ENCODE measurements at places on chromosomes 2 and 18.

DNA sequence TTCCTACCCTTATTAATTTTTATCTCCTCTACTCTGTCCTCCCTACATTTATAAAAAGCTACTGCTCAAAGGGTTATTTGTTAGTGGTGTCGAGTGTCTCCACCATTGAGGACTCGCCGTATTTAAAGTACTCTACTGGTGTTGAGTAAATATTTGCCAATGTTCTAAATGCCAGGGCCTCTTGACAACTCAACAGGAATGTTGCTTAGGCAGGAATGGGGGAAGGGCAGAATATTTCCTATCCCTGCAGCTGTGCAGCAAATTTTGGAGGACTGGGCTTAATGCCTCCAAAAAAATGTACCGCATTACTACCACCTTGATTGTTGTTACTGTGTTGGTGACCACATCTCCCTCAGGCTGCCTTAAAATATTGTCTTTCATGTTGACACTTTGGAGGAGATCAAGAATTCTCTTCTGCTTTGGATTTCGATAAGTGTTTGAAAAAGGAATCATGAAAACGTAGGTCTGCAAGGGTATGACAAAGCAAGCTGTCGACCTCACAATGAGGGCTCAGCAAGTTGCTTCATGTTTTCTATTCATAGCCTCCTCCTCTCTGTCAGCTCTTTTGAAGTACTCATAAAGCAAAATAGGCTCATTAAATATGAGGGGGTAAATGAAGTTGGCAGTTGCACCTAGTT is 84.3 kb downstream of the EFEMP1 start:
- DNase-seq: peak; percentile 25

GRCh38 chr2:20925265-20925889 is 102.5 kb upstream of the LDAH start:
- DNase-seq: peak; percentile 34

GRCh38 chr2:13917958-13918357 is 714.6 kb upstream of the LRATD1 start:
- no peak for DNase-seq

DNA sequence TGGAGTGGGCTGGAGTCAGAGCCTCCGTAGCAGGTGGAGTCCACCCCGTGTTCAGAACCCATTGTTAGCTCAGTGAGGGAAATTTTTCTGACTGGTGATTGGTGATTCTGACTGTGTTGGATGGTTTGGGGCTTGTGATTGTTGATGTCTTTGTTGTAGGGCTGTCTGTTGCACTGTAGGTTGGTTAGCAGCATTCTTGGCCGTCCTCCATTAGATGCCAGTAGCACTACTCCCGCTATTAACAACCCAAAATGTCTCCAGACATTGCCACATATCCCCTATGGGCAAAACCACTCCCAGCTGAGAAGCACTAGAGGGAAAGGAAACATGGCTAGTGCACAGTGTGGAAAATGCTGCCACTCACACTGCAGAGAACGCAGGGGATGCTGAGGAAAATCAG is 51.7 kb downstream of the ARMC9 start:
- DNase-seq: no peak

- DNase-seq: no peak
Measured at GRCh38 chr18:10843565-10843964, 305.8 kb downstream of the PIEZO2 start.

DNA sequence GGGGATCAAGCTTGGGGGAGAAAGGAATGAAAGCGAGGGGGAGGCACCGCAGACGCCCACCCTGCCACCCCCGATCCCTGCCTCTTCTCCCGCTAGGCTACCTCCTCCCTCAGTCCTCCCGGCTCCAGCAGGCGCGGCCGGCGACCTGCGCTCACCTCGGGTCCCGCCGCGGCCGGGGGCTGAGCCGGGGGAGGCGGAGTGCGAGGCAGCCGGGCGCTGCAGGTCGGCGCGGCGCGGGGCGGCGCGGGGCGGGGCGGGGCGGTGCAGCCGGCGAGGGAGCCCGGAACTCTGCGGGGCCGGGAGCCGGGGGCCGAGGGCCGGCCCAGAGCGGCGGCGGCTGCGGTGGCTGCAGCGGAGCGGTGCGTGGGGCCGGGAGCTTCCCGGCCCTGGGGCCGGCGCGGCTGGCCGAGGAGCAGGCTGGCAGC is 477 bp downstream of the ACVR1 start:
- peak; percentile 46 for DNase-seq

- peak; percentile 60 for DNase-seq
Measured at GRCh38 chr2:15677141-15677843, 85.6 kb downstream of the DDX1 start.

GRCh38 chr18:49548229-49548636 is 13.6 kb upstream of the LIPG start:
- no peak for DNase-seq

- peak; percentile 77 for DNase-seq
Measured at GRCh38 chr2:126776692-126777619, 121.0 kb downstream of the GYPC start.

GRCh38 chr2:199743415-199744120 is 107.4 kb downstream of the FTCDNL1 start:
- no peak for DNase-seq

DNA sequence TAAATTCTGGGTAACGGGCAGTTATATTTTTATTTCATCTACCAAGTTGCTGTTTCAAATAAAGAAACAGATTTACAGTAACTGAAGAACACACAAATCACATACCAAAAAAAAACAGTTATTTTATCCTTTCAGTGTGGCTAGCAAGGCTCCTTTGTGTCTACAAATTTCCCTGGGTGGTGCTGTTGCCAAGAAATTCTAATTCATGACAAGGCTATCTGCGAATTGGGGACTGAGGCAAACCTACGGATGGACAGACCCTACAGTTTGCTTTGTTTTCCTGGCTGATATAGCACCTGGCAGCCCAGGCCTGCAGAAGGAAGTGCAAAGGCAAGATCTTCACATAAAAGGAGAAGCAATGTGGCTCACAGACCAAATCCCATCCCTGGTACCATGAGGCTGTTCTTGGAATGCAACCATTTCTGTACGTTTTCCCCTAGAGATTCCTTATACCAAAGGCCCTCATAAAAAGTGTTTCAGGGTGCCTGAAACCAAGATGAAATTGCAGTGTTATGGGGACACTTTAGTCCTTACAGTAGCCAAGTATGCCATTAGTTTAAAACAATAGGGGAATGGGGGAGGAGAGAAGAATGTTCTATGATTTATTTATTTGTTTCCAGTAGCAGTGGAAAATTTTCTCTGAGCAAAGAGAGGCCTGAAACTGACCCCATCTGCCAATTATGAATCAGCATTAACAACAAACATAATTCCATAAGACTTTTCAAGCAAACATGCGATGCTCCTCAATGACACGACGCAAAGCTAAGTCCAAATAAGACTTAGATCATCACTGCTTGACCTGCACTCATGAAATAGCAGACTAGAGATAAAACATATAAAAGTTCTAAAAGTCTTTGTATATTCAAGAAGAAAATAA is 4.3 kb downstream of the KLF7 start:
- DNase-seq: no peak

DNA sequence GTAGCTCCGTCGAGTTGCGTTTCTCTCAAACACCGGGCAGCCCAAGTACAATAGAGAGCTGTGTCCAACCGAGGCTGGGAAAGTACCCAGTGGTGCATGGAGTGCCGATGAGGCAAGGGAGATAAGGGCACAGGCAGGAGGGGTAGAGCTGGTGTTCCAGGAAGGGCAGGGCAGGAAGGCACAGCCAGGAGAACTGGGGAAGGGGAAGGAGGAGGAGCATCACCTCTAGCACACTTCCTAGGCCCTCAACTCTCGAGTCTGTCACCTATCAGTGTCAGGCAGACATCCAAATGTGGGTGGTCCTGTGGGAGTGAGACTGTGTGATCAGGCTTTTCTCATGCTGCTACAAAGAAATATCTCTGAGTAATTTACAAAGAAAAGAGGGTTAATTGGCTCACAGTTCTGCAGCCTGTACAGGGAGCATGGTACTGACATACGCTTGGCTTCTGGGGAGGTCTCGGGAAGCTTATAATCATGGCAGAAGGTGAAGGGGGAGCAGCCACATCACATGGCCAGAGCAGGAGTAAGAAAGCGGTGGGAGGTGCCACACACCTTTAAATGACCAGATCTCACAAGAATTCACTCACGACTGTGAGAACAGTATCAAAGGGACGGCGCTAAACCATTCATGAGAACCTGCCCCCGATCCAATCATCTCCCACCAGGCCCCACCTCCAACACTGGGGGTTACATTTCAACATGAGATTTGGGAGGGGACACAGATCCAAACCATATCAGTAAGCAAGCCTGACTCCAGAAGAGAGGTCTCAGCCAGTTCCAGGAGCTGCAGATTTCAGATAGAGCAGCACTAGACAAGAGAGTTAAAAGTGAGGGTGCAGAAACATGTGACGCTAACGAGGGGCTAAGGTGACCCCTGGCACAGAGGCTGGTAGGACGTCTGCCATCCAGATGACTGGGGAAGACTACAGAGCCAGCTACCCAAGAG is 75.7 kb downstream of the MBOAT2 start:
- no peak for DNase-seq

- no peak for DNase-seq
Measured at GRCh38 chr2:85926931-85927661, 38.3 kb upstream of the ST3GAL5 start.

DNA sequence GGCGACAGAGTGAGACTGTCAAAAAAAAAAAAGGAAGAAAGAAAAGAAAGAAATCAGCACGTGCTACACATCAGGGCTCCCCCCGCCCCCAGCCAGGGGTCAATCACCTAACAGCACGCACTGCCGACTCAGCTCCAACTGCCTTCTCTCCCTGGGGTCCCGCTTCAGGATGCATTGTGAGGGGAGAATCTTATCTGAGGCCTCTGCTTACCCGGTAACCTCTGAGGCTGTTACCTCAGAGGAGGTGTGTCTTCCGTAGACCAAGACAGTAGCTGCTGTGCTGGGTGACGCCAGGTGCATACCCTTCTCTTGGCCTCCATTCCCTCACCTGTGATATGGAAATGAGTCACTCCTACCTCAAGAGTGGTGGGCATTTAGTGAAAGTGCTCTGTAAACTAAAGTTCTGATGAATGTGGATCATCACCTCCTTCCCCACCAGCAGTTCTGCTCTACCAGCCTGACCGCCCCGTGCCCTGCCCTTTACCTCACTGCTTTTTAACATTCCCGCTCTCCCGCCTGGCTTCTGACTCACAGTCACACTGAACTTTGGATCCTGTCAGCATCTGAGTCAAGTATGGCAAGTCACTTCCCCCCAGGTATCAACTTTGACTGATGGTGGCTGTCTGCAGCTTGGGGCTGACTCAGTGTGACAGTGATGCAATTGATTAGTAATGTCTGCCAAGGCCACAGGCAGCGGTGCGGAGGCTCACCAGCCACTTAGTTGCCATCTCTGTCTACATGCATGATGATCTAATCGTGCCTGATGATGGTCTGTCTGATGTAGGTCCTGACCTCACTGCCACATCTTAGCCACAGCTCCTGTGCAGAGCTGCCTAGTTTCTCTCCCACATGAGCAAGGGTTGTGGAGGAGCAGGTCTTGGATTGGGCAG is 20.1 kb downstream of the ARID5A start:
- no peak for DNase-seq

GRCh38 chr2:39743269-39743776 is 35.7 kb downstream of the THUMPD2 start:
- DNase-seq: no peak

DNA sequence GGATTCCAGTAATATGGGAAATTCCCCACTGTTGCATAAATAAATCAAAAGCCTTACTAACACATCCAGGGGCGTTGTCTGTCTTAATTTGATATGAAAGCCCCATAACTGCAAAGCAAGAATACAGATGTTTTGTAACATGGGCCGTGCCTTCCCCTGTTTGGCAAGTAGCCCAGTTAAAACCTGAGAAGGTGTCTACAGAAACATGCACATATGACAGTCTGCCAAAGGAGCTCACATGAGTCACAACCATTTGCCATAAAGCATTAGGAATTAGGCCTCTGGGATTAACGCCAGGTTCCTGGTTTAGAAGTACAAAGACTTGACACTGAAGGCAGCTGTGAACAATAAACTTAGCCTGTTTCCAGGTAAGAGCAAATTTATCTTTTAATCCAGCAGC is 43.1 kb upstream of the LONRF2 start:
- no peak for DNase-seq

DNA sequence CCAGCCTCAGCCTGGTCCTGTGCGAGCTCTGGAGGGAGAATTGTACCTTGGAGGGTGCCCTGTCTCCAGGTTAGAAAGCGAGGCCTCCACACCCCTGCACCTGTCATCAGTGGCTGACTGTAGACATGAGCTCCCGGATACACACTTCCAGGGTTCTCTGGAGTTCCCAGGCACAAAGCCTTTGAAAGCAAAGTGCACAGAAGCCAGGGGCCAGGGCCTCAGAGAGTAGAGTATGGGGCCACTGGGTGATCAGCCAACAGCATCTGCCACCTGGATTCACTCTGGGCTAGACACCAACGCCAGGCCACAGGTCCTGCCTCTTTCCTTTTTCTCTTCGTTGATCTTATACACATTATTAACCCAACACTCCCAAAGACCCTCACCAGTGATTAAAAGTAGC is 239.4 kb upstream of the HDAC4 start:
- DNase-seq: no peak

DNA sequence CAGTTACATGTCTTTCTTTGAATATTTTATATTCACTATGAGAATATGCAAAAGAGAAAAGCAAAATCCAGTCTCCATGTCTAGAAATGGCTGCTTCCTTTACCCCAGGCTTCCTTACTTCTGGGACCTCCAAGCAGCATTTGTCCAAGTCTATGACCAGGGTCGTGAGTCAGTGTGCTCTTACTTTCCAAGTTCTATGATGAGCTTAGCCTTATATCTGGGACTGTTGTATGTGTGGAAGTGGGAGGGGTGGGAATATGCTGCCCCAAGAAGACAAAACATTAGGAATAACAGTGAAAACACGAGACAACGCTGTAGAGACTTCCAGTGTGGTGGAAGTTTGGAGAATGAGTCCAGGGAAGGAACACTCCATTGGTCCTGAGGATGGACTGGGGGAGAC is 21.2 kb upstream of the CHRNA1 start:
- no peak for DNase-seq

DNA sequence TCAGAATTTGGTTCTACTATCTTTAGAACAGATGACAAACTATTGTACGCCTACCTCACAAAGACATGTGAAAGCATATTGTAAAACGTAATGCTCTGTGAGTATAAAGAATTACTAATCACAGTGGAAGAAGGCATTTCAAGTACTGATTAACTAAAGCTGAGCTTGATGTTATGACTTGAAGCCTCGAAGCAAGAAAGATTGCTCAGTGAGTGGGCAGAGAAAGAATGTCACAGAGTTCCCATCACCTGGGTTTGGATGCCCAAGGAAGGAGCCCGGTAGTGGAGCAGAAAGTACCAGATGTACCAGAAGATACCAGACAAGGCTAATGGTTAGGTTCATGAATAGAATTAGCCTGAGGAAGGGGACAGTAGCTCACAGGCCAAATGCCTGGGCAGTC is 39.5 kb upstream of the FAM110C start:
- no peak for DNase-seq

- no peak for DNase-seq
Measured at GRCh38 chr18:42828881-42829280, 286.6 kb downstream of the RIT2 start.

DNA sequence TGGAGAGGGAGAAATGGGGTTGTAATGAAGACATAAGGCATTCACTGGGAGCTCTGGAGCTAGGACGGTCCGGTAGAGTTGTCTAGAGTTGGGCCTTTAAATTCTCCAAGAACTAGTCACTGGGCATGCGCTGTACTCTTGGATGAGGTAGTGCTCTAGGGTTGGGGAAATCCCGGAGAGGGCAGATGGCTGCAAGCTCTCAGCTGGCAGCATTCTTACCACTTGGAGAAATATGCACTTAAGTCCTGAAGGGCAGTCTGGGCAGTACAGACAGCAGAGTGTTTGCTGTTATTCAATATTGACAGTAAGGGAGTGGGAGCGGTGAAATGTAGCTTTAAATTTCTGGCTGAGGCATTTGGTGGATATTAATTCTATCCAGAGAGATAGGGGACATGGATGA is 214.6 kb downstream of the RDH14 start:
- no peak for DNase-seq
